ELF-1 (cell line): ENCODE measurements at places on chromosomes 4 and X.

GRCh38 chrX:49286136-49286535 lies 16.5 kb downstream of the PPP1R3F start:
- no peak for DNase-seq

GRCh38 chr4:137421796-137422195 lies 110.5 kb downstream of the PCDH18 start:
- DNase-seq = peak; percentile 4

DNA sequence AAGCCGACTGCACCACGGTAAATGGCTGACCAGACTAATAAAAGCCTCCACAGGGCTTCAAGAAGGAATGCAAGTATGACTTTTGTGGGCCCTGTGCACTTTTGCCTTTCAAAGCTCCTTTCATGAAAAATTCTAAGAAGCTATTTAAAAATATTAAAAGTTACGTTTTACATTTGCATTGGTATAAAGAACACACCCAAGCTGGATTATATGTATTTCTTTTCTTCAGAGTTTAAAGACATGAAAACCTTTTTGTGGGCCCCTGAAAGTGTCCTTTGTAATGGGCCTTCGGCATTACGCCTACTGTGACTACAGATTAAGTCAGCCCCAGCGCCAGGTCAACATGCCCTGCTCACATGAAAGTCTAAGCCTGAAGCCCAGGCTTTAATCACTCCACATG lies 20.5 kb upstream of the ASB5 start:
- no peak for DNase-seq

DNA sequence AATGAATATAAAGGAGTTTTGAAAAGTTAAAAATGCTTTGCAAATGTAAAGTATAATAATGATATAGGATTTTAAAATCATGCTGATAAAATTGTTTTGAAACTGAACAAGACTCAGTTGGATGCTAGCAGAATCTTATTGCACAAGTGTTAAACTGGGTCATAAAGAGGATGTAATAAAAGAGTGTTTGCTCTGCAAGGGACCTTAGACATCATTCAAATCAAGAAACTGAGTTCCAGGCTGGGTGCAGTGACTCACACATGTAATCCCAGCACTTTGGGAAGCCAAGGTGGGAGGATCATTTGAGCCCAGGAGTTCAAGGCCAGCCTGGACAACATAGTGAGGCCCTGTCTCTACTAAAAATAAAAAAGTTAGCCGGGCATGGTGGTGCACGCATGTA lies 27.5 kb upstream of the DUSP21 start:
- no peak for DNase-seq

- DNase-seq = peak; percentile 67
Measured at GRCh38 chr4:2745981-2746806, 9.9 kb downstream of the TNIP2 start.

DNA sequence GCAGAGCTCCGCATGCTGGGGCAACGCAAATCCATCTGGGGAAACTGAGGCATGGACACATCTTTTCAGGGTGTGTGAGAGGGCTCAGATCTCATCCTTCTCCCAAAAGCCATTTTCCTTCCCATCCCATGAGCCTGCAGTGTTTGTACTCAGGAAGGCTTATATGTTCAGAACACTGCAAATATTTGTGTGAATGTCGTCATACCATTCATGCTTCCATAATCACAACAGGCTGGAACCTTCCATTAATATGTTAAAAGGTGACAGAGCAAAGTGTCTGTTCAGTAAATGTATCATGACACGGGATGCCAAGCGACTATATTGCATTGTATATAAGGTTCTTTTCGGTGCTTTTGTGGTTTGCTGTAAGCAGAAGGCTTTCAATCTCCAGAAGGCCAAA lies 8.5 kb downstream of the TRIML1 start:
- no peak for DNase-seq

DNA sequence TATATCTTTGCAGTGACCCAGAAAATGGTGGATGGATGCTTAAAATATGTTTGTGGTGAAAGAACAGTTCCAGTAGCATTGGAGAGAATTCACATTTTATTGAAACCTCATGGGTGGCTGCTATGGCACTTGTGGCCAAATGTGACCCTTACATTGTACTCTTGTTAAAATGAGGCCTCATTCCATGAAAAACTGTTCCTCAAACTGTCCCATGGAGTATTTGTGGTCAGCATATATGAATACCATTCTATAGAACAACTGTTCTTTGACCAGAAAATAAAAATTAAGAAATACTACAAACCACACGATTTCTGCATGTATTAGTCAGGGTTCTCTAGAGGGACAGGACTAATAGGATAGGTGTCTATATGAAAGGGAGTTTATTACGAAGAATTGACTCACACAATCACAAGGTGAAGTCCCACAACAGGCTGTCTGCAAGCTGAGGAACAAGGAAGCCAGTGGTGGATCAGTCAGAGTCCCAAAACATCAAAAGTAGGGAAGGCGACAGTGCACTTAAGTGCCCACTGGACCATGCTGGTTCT lies 35.1 kb downstream of the GEMIN8 start:
- no peak for DNase-seq

GRCh38 chr4:6199422-6199921 lies 877 bp downstream of the JAKMIP1 start:
- no peak for DNase-seq
